ENCODE measurements at places on chromosomes 6 and 20.

- DNase-seq: no peak
Observed at GRCh38 chr6:157282284-157282683, 41.0 kb downstream of the TMEM242 start.

DNA sequence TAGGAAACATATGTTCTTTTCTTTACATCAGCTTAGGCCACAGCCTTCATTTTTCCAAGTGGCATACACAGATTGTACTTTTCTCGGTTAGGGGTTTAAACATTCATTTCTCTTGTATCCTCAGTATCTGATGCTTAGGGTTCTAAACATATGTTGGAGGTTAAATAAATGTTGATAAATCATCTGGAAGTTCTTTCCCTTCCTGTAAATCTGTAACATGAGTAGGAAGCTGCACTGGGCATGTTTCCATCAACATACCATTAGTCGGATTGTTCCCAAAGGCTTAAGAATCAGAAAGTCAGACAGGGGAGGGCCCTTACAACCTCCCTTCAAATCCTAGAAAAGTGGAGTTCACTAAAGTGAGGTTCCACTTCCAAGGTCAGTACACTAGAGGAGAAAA lies 54.8 kb upstream of the BCLAF1 start:
- no peak for DNase-seq

GRCh38 chr6:130537447-130537846 lies 171.6 kb downstream of the TMEM200A start:
- DNase-seq: no peak

GRCh38 chr6:137702791-137703424 lies 164.2 kb upstream of the TNFAIP3 start:
- no peak for DNase-seq

GRCh38 chr6:88287696-88288095 lies 121.5 kb upstream of the CNR1 start:
- no peak for DNase-seq
